ENCODE measurements at places on chromosomes 3 and 15.

DNA sequence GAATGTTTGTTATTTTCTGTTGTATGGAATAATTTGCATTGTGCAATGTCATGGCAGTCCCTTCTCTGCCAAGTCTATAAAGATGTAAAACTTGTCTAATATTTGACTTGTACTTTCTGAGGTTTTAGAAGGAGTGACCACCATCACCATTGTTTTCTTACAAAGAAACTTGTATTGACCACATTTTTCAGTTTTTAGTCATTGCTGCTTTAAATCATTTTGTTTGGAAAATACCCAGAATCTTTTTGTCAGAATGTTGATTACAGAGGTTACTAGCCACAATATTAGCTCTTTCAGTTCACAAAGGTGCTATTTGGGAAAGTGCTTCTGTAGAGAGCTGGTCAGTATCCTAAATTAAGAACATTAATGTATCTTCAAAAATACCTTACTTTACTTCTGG lies 532.4 kb upstream of the GBE1 start:
- H3K4me1 ChIP-seq, result no peaks in the 10 kb centered on the region
- no peaks in the 10 kb centered on the region for H3K36me3 ChIP-seq

DNA sequence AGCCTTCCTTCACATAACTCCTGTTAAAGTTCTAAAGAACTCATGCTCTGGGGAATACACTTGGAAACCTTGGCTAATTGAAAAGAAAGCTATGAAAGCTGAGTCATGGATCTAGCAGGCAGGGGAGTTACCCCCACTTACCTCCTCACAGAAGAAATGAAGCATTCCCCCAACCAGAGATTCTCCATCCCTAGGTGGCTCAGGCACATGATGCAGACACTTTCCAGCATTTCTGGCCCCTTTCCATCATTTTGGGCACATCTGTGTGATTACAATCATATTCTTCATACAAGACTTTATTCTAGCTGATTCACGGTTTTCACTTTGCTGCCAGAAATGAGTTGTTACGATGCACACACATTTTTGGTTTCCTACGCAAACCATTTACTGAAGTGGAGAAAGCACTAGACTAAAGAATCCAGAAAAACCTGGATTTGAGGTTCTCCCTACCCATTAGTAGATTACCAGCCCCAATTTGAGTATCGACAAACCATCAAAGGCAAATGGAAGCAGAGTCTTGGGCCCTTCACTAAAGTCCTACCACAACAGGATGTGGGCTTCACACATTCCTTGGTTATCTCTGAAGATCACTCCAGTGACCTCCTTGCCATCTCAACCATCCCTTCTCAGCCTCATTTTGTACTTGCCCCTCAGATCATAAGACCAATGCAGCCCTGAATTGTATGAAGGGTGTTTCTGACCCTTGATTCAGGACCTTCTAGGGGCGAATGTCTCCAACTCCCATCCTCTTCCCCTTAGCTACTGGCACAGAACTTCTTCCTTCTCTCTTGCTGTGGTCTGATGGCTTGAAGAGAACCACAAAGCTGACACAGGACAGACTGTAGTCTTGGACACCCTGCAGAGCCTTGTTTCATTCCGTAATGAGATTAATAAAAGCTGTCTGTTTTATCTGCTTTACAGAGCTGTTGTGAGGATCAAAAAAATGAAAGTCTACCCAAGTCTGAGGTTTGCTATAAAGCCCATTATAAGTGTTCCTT lies 42.5 kb upstream of the SNRK start:
- no peaks in the 10 kb centered on the region for H3K27me3 ChIP-seq
- H3K4me1 ChIP-seq, result no peaks in the 10 kb centered on the region
- no peak overlapping the region for H3K4me3 ChIP-seq
- H3K27ac ChIP-seq, result no peak overlapping the region
- DNase-seq, result no peak
- H3K36me3 ChIP-seq, result no peaks in the 10 kb centered on the region

DNA sequence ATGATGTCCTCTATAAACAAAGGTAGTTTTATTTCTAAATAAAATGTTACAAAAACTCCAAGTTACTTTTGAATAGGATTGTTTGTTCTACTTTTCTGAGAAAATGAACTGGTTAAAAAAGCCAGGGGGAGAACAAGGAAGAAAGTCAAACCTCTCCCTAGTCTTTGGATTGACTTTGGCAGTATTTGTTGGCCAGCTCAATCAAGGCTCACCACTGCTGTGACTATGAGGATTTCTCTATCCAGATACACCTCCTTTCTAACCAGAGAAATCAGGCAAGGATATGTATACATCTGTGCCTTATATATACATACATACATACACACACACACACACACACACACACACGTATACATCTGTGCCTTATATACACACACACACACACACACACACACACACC lies 107.8 kb downstream of the FEZF2 start:
- H3K27ac ChIP-seq, result no peak overlapping the region
- no peak overlapping the region for H3K4me3 ChIP-seq
- H3K36me3 ChIP-seq, result no peaks in the 10 kb centered on the region
- no peak for DNase-seq

- no peak for DNase-seq
- no peaks in the 10 kb centered on the region for H3K4me1 ChIP-seq
- no peaks in the 10 kb centered on the region for H3K36me3 ChIP-seq
- H3K27me3 ChIP-seq, result no peaks in the 10 kb centered on the region
Measured at GRCh38 chr3:41346698-41347270, 147.5 kb downstream of the CTNNB1 start.

- no peaks in the 10 kb centered on the region for H3K27me3 ChIP-seq
- H3K27ac ChIP-seq, result no peak overlapping the region
- H3K4me3 ChIP-seq, result no peak overlapping the region
- peaks cover 7% of the 10 kb centered on the region for H3K36me3 ChIP-seq
Measured at GRCh38 chr15:42804739-42805138, 67.8 kb upstream of the CDAN1 start.

DNA sequence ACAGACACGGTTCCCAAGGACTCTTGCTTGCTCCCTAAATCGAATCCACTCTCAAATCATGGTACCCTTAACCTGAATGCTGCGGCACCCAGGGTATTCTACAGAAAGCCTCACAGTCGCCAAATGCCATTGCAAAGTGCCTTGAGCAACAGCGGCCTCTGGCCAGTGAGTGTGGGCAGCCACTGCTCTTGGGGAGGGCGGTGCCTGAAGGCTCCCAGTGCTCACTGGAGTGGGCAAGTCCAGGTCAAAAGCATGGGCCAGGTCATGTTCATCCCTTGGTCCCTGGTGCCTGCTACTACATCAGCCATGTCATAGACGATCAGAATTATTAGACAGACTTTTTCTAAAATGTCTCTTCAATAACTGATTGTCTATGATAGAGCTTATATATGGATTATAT lies 82.5 kb downstream of the ADAMTS17 start:
- no peaks in the 10 kb centered on the region for H3K27me3 ChIP-seq
- H3K27ac ChIP-seq, result no peak overlapping the region
- no peaks in the 10 kb centered on the region for H3K4me1 ChIP-seq
- no peaks in the 10 kb centered on the region for H3K36me3 ChIP-seq
- H3K4me3 ChIP-seq, result no peak overlapping the region

DNA sequence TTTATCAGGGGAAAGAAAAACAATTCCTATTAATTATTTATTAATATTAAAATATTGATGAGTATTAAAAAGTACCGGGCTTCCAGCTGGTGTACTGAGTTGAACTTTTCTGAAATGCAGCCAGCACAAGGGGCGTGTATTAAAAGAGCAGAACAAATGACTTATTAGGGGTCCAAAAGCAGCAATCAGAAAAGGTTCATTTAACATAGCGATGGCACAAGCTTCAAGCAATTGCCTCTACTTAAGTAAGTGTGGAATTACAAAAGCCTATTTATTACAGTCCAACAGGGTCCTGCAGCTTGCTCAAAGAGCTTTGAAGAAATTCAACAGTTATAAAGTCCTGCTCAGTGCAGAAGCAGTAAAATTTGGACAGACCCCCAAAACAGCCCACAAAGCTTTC lies 285.6 kb downstream of the EPHA3 start:
- H3K36me3 ChIP-seq, result no peaks in the 10 kb centered on the region
- H3K4me3 ChIP-seq, result no peak overlapping the region
- no peaks in the 10 kb centered on the region for H3K27me3 ChIP-seq
- no peak for DNase-seq
- H3K27ac ChIP-seq, result no peak overlapping the region
- no peaks in the 10 kb centered on the region for H3K4me1 ChIP-seq

- H3K4me1 ChIP-seq, result peaks cover 6% of the 10 kb centered on the region
- no peak overlapping the region for H3K4me3 ChIP-seq
- H3K27ac ChIP-seq, result no peak overlapping the region
- H3K27me3 ChIP-seq, result no peaks in the 10 kb centered on the region
- no peak for DNase-seq
Measured at GRCh38 chr3:133453383-133453782, 53.5 kb downstream of the BFSP2 start.

- H3K36me3 ChIP-seq, result no peaks in the 10 kb centered on the region
- no peak for DNase-seq
- H3K27me3 ChIP-seq, result no peaks in the 10 kb centered on the region
- no peaks in the 10 kb centered on the region for H3K4me1 ChIP-seq
- H3K27ac ChIP-seq, result no peak overlapping the region
Measured at GRCh38 chr3:172077197-172077757, 37.9 kb downstream of the FNDC3B start.

DNA sequence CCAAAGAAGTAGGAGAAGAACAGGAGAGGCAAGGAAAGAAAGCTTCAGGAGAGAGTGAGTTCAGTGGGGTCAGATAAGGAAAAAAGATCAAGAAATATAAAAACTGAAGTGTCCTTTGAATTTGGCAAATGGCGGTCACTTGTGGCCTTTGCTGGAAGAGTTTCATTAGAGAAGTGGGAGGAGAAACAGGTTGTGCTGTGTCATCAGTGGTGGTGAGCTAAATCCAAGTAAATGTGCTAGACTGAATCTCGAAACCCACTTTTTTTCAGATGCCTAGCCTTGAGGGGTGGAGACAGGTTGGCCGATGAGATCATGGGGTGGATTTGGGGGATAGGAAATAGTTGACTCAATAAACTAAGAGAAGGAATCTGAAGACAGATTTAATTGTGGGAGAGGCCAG lies 43.7 kb downstream of the CHRD start:
- H3K36me3 ChIP-seq, result no peaks in the 10 kb centered on the region
- no peak overlapping the region for H3K4me3 ChIP-seq
- no peak overlapping the region for H3K27ac ChIP-seq

- H3K4me3 ChIP-seq, result no peak overlapping the region
- peaks cover 13% of the 10 kb centered on the region for H3K36me3 ChIP-seq
- no peak for DNase-seq
- no peak overlapping the region for H3K27ac ChIP-seq
- no peaks in the 10 kb centered on the region for H3K27me3 ChIP-seq
- H3K4me1 ChIP-seq, result no peaks in the 10 kb centered on the region
Measured at GRCh38 chr3:51704511-51704950, 2.3 kb upstream of the GRM2 start.

GRCh38 chr3:101036213-101036618 lies 43.0 kb upstream of the ABI3BP start:
- no peaks in the 10 kb centered on the region for H3K27me3 ChIP-seq
- peak; percentile 18 for DNase-seq
- no peak overlapping the region for H3K27ac ChIP-seq
- no peaks in the 10 kb centered on the region for H3K4me1 ChIP-seq
- no peaks in the 10 kb centered on the region for H3K36me3 ChIP-seq
- H3K4me3 ChIP-seq, result no peak overlapping the region

DNA sequence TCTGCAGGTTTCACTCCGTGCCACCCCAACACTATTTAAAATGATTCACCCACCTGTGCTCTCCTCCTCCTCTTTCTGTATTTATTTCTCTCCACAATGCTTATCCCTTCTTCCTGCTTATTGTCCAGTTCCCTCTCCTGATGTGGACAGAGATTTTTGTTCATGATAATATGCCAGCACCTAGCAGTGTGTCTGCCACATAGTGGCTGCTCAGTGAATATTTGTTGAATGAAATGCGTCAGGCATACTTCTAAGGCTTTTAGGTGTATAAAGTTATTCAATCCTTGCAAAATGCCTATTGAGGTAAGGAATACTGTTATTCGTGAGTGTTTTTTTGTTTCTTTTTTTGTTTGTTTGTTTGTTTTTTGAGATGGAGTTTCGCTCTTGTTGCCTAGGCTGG lies 67.5 kb upstream of the MME start:
- H3K27ac ChIP-seq, result no peak overlapping the region
- no peak for DNase-seq
- no peak overlapping the region for H3K4me3 ChIP-seq
- no peaks in the 10 kb centered on the region for H3K27me3 ChIP-seq

DNA sequence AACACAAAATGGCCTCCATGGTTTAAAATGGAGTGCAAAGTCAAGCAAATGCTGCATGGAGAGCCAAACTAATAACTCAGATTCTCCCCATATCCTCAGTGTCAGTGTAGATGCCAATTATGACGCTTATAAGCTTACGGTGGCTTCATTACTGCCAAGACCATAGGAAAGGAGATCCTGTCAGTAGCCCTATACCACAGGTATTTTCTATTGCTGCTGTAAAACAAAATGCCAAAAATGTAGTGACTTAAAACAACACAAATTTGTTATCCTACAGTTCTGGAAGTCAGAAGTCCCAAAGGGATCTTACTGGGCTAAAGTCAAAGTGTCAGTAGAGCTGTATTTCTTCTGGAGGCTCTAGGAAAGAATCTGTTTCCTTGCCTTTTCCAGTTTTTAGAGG lies 149.8 kb upstream of the GBE1 start:
- H3K4me3 ChIP-seq, result no peak overlapping the region
- H3K4me1 ChIP-seq, result no peaks in the 10 kb centered on the region
- no peaks in the 10 kb centered on the region for H3K36me3 ChIP-seq
- no peak for DNase-seq

- no peak overlapping the region for H3K27ac ChIP-seq
- no peaks in the 10 kb centered on the region for H3K27me3 ChIP-seq
- H3K4me3 ChIP-seq, result no peak overlapping the region
- no peaks in the 10 kb centered on the region for H3K4me1 ChIP-seq
- DNase-seq, result no peak
- no peaks in the 10 kb centered on the region for H3K36me3 ChIP-seq
Measured at GRCh38 chr15:42445551-42445950, 45.4 kb downstream of the ZNF106 start.

DNA sequence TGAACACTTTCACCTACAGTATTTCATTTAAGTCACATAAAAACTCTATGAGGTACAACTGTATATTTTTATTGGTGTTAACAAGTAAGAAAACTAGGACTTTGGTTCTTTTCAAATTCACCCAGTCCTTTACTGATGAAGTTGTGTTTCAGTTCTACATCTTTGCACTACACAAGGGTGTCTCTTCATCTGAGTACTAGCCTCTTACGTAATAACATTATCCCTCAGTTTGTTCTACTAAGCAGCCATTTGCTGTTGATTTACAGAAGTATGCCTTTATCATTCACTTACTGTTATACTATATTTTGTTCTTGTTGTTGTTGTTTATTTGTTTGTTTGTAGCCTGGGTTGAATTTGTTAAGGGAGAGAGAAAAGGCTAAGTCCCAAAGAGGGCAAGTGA lies 311.9 kb downstream of the PLOD2 start:
- H3K4me3 ChIP-seq, result no peak overlapping the region
- no peak for DNase-seq
- no peaks in the 10 kb centered on the region for H3K27me3 ChIP-seq
- no peaks in the 10 kb centered on the region for H3K4me1 ChIP-seq
- H3K27ac ChIP-seq, result no peak overlapping the region

Measured in prostate gland (tissue), 2 donors.